ENCODE measurements at places on chromosomes 5 and 9.

GRCh38 chr5:64184832-64185231, 19.2 kb downstream of the RNF180 start:
- DNase-seq = no peak

GRCh38 chr5:137728048-137728447, 7.8 kb downstream of the KLHL3 start:
- DNase-seq = no peak

DNA sequence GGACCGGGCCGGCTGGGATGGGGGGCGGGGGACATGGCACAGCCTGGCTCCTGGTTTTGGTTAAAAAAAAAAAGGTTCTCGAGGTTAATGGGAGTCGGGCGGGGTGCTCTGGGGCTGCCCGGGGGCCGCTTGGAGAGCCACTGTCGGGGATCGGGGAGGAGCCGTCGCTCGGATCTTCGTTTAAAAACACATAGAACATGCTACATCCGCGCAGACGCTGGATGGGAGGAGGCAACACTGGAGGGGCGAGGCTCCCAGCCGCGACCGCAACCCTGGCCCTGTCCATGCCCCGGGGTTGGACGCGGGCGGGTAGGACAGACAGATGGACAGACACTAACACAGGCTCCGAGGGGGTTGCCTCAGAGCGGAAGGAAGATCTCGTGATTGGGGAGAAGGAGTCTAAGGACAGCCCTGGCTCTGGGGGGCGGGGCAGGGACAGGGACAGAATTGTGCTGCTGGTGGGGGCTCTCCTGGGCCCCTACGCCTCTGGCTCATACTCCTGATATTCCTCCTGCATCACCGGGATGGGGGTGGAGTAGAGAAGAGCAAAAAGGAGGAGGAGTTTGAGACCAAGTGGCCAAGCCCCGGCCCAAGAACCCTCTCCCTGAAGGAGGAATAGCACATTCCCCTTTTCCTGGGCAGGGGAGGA, 9.9 kb downstream of the SNCB start:
- no peak for DNase-seq

DNA sequence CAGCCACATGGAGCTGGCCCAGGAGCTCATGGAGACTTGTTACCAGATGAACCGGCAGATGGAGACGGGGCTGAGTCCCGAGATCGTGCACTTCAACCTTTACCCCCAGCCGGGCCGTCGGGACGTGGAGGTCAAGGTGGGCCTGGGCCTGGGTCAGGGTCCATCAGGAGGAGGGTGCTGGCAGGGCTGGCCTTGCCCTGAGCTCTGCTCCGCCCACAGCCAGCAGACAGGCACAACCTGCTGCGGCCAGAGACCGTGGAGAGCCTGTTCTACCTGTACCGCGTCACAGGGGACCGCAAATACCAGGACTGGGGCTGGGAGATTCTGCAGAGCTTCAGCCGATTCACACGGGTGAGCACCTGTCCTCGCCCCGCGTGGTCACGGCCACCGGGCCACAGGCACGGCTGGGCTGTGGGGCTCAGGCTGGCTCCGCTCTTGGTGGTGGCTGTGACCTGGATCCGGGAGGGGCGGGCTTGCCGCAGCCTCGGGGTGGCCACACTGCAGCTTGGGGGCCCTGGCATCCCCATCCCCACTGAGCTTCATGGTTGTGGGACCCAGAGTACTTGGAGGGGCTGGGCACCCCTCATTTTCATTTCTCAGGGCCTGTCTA, 7.1 kb downstream of the DPP7 start:
- no peak for DNase-seq

GRCh38 chr5:165714598-165714997, 2209.2 kb downstream of the MAT2B start:
- DNase-seq = no peak

GRCh38 chr5:142324136-142324870, 518 bp downstream of the SPRY4 start:
- DNase-seq = no peak

- no peak for DNase-seq
Measured at GRCh38 chr5:148427370-148428042, 43.7 kb downstream of the FBXO38 start.

GRCh38 chr9:86798966-86799365, 148.3 kb downstream of the GAS1 start:
- DNase-seq = no peak

- DNase-seq = no peak
Measured at GRCh38 chr9:97039514-97039860, 545 bp upstream of the CTSV start.

GRCh38 chr5:59136549-59136948, 553.7 kb downstream of the RAB3C start:
- no peak for DNase-seq

GRCh38 chr9:88794100-88794499, 197.2 kb upstream of the S1PR3 start:
- no peak for DNase-seq

DNA sequence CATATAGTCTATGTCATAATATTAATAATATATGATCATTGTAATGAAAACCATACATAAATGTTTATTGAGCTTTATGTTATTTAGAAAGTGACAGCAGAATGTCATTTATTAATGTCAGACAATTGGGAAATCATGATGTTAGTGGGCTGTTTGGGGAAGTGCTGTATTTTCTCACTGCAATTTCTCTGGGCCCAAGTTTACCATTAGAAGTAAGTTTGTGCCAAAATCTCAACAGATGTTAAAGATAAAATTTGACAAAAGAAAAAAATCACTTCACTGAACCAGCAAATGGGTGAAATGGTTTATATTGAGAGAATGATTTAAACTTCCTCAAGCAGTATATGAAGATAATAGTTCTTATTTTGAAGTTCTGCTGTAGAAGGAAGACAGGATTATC, 433.2 kb upstream of the SMARCA2 start:
- DNase-seq = no peak

DNA sequence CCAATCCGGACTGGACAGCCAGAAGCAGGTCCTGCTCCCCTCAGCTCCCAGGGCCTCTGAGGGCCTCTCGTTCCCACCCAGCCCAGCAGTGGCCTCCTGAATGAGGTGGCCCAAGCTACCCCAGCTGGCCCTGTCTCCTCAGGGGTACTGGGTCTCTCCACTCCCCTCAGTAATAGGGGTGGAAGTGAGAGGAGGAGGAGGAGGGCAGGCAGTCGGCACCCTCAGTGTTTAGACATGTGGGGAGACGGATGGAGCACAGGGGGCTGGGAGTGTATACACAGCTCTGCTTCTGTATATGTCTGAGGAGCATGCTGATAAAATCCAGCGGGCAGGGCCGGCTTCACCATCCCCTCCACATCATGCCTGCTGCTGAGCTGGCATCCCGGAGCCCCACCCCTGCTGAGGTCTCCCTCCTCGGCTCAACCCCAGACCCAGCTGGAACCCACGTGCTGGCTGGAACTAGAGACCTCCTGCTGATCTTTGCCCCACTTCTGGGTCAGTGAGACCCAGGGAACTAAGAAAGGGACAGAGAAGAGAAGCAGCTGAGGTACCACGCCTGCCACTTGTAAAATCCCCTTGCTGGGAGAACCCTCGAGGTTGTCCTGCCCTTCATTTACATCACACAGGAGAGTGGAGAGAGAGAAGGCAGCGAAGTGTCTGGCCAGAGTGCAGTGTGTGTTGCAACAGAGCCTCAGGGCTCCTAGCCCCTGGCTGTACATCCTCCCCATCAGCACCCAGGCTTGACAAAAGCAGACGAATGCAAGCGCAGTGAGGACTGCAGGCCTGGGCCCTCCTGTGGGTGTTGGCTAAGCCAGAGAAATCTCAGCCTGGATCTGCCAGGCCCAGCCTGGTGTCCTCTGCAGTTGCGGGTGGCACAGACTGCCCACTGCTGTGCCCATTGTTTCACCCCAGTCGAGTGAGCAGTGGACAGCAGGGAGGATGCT, 77.5 kb downstream of the PSD2 start:
- no peak for DNase-seq

DNA sequence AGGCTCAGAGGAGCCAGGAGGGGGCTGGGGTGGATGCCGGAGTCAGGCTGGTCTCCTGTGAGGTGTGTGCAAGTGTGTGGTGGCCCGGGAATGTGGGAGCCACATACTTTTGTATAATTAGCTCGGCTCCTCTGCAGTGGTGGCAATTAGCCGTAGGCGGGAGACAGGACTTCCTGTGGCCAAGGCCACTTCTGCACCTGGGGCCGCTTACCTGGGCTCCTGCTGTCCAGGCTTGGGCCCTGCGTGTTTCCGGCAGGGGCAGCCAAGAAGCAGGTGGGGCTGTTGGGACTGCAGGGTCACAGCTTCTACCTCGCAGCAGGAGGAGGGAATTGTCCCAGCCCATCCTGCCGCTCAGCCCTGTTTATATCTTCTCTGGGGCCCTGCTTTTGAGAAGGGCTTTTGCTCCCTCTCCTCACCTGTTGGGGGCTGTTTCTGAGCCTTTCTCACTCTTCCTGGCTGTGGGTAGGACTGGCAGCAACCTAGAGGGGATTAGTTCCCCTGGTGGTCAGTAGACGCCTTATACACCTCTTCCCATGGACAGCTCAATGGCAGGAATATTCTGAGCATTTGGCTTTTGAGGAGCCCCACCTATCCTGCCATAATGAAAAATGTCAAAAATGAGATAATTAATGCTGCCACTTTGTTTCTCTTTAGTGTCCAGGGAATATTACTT, 145.4 kb upstream of the PITX1 start:
- DNase-seq = no peak

DNA sequence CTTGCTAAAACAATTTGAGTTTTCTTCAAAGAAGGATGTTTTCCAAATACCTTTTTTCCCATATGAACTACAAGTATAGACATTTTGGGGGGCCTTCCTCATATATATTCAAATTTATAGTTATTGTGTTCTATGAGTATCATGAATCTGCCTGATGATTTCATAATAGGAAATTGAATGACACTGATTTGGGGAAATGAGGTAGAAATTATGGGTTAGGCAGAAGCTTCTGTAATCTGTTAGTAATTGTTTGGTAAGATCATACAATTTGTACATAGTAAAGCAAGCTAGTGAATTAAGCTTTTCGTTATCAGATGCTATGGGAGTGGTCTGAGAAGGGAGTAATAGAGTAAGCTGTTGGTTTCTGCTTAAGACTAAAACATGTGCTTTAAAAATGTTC, 98.0 kb downstream of the TRIO start:
- no peak for DNase-seq

DNA sequence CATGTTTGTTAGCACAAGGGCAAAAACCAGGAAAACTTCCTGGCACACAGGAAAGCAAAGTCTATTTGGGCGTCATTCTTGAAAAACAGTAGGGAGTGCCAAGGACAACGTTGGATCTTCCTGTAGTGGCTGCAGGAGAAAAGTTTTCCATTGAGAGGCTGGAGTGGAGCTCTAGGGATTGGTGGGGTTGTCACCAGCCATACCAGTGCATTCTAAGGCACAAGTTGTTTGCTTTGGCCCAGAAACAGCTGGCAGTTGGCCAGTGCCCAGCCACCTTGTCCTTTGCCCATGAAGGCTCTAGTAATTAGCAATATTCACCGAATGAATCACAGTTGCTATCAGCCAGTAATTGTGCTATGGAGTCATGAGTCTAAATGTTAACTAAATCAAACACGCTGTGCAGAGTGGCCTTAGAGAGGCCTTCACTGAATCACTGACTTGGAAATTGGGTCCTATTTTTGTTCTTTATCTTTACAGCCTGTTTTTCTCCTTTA, 26.4 kb downstream of the TNFSF15 start:
- no peak for DNase-seq

- DNase-seq = no peak
Measured at GRCh38 chr9:127826253-127826913, 23.7 kb downstream of the FPGS start.

DNA sequence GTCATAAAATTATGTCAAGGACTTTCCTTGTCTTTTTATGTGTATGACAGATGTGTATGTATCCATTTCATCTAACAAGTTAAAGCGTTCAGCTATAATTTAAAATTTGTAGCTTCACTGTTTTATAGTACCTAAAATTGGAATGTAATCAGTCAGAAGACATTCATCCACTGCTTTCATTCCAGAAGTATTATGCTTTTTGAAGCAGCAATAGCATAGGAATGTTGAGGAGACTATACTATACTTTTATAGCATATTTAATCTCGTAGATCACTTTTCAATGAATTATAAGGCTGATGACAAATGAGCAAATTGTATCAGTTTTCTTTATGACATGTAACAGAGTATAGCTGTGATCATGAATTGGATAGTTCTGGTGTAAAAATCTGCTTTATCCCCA, 6.9 kb downstream of the PCDHGA12 start:
- DNase-seq = no peak

DNA sequence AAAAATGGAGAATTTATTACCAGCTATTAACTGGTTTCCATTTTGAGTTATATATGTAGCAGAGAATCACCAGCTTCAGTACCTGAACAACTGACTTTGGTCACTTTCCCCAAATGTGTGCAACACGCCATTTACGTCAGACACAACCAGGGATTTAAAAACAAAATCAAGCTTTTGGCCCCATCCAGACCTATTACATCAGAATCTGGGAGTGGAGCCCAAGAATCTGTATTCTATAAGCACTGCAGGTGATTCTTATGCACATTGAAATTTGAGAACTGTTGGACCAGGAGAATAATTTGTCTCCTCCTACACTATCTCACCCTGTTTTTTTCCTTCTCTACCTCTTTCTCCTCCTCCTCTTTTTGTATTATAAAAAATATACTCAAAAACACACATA, 295.9 kb downstream of the PRELID2 start:
- no peak for DNase-seq

GRCh38 chr9:99533421-99533820, 288.3 kb upstream of the NR4A3 start:
- no peak for DNase-seq

GRCh38 chr5:64514612-64515011, 8.8 kb downstream of the RGS7BP start:
- no peak for DNase-seq

GRCh38 chr9:101705135-101705661, 33.2 kb downstream of the GRIN3A start:
- DNase-seq = no peak

DNA sequence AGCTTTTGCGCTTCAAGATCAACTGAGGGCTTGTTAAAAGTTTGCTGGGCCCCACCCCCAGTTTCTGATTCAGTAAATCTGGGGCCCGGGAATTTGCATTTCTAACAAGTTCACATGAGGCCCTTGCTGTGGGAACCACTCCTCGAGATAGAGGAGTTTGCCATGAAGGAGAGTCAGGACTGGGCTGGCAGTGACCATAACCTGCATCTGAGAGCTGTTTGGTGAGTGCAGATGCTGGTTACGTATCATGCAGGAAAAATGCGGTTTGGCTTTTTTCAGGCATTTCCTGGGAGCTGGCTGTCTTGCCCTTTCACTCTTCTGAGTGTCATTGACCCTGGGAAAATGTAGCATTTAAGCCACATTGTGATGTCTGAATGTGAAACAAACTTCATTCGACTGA, 9.4 kb upstream of the ANGPTL2 start:
- no peak for DNase-seq

DNA sequence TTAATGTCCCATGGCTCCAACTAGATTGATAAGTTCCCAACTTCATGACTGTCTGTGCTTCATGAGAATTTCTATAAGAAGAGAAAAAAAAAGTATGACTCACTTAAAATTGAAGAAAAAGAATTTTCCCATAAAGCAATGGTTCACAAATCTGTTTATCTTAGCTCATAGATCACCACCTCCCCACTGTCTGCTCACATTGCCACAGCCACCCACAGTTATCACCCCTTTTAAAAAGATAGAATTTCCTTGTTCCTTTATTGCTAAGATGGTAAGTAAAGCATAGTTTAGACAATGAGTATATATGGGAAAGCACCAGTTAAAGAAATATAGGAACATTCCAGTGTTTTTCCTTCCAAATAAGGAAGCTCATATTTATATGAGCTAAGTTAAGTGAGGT, 67.1 kb downstream of the ALDH7A1 start:
- DNase-seq = no peak

GRCh38 chr5:3217771-3218495, 377.7 kb upstream of the IRX1 start:
- no peak for DNase-seq

- no peak for DNase-seq
Measured at GRCh38 chr5:181040631-181040945, 522 bp downstream of the BTNL9 start.
